ENCODE measurements at places on chromosomes 6 and 20.

- no peak for DNase-seq
Measured at GRCh38 chr6:134376785-134377184, 58.9 kb upstream of the SGK1 start.

DNA sequence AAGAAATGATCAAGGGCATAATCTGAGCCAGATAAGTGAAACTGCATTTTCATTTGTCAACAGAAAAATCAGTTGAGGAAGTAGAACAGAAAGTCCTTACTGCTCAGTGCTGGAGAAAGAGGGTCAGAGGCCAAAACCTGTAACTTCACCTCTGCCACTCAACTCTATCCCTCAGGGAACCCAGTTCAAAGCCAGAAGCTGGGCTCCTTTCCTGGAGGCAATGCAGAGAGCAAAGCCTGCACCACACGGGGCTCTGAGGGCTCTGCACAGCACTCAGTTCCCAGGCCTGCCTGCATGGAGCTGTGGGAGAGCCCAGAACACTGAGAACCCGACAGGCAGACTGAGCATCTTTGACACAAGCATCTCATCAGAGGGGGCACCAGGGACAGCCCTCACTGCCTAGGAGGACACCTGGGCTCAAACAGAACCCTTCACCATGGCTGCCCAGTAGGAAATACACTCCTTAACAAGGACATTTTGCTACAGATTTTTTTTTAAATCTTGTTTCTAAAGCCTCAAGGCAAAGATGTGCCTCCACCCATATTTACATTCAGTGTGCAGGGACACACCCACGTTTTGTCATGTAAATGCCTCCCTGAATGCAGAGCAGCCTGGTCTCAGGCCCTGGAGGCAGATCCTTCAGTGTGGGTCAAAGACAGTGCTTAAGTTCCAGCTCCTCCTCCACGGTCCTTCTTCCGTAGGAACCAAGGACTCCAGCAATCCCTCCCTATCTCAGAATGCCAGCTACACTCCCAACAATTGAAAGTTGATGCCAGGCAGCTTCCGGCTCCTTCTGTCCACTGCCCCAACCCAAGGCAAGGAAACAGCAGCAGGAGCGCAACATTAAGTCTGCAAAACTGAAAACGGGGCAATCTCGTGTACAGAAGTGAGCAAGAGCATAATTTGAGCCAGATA, 6.6 kb downstream of the RNASET2 start:
- no peak for DNase-seq

DNA sequence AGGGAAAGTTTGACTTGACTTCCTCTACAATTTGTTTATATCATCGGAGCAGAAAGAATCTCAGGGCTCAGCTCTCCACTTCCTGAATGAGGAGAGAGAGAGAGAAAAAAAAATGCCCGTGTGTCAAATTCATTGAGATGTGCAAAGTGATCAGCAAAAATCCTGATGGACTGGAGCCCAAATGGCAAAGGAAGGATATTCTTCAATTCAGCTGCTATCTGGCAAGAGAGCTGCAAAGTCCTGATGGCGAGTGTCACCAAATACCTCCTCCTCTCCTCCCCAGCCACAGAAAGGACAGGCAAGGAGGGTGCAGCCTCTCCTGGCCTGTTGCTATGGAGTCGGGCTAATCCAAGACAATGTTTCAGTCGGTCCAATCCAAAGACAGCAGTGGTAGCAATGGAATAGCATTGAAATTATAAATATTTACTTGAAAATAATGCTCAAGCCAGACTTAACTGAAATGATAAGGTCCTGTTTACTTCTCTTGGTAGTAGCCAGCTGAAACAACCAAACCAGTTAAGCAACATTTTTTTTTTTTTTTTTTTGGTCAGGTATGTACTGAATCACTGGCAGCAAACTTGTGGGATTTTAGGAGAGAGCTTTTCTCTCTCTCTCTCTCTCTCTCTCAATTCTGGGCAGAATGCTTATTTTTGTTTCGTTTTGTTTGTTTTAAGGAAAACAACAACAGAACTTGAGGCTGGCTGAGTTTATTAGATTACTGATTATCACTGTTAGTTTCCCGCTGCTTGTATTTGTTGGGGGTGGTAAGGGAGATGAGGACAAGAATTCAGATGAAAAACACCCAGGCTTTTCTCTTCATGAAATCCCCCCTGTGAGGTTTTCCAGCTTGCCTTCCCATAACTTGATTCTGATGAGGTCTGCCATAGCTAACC, 204.2 kb downstream of the BCAS1 start:
- DNase-seq, result no peak

DNA sequence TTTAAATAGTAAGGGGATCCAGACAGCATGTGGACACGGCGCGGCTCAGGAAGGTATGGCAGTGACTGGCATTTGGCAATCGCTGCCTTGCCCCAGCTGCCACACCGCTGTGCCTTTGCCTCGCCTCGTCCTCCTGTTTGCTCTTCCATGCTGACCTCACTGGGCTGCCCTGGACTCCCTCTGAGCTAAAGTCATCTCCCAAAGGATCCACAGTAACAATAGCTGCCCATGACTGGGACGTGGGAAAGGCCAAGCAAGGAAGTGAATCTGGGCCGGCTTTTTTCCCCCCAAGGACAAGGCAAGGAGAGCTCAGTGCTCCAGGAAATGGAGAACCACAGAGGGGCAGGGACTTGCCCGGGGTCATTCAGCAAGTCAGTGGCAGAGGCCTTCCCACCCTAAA, 48.1 kb downstream of the JPH2 start:
- DNase-seq, result no peak

- no peak for DNase-seq
Measured at GRCh38 chr20:16212790-16213189, 360.5 kb downstream of the KIF16B start.

DNA sequence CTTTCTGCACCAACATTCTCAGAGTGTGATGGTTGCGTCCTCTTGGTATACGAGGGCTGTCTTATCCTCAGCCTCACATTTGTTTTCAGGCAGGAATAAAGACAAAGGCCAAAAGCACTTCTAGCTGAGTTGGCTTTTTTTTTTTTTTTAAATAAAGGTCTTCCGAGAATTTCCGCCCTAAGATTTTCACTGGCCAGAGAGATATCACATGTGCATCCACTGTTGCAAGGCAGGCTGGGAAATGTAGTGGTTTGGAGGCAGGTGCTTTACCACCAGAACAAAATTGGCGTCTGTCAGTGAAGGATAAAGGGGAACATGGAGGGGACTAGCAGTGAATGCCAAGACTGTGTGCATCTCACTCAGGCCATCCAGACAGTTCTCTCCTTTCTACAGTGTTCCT, 334.9 kb upstream of the SOX4 start:
- no peak for DNase-seq

DNA sequence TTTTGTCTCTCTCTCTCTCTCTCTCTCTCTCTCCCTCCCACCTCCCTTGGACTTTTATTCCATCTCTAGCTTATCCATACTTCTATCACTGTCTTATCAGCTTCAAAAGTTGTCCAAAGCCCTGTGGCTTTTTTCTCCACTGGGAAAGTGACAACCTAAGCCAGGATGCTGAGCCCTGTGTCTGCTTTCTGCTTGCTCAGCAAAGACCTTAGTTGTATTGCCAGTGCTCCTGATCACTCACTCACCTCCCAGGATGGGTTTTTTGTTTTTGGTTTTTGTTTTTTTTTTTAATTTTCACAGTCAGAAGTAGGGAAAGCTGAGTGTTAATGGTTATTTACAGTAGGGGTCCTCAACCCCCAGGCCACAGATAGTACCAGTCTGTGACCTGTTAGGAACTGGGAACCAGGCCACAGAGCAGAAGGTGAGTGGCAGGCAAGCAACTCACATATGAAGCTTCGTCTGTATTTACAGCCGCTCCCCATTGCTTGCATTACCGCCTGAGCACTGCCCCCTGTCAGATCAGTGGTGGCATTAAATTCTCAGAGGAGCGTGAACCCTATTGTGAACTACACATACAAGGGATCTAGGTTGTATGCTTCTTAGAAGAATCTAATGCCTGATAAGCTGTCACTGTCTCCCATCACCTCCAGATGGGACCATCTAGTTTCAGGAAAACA, 125.0 kb upstream of the ID4 start:
- no peak for DNase-seq

DNA sequence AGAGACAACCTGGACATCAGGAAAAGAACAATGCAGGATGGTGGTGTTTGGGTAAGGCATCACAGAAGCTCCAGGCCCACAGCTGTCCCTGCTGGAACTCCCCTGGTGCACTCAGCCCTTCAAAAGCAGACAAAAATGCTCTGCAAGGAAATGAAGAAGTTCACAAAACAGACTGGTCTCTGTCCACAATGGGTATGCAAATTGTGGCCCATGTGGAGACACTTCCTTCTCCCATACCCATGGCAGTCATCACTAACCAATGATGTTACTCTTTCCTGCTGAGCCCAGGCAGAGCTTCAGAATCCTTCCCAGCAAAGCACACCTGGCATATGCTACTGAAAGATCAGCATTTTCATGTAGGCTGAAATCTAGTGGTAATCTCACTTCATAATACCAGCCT, 42.6 kb upstream of the PXDC1 start:
- no peak for DNase-seq

DNA sequence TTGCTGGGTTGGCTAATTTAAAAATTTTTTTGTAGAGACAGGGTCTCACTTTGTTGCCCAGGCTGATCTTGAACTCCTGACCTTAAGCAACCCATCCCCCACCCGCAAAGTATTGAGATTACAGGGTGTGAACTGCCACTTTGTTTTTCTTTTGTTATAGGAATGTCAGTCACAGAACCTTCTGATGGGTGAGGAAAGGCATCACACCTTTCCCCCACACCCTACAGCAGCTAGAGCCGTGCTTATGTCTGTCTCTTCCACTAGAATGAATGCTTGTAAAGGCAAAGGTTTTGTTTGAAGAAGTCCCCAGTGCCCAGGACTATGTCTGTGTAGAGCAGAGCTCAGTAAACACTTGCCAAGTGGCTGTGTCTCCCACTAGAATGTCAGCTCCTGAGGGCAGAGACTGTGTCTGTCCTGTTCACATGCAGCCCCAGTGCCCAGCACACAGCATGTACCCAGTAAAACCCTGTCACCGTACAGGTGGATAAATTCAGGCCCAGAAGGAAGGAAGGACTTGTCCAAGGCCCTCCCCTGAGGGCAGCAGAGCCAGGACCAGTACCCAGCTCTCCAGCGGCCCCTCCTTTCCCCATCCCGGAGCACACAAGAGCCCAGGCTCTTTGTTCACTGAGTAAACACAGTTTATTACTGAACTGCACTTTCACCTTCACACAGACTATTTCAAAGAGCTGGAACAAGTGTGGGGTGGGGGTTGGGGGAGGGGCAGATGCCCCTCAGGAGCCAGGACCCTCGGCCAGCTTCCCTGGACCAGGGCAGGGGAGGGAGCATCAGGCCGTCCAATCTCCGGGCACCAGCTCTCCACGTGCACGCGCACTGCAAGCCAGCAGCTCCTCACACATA, 26.4 kb downstream of the COX4I2 start:
- DNase-seq, result no peak

Data from stimulated activated CD4-positive, alpha-beta T cell treated with anti-CD3 and anti-CD28 coated beads, Interleukin-1b, Interleukin-23, amount 100 ng/mL, for 24 hours (primary cell).